Natural killer cell treated with Interleukin-12 subunit alpha and Interleukin-12 subunit beta and Interleukin-15 and Interleukin-18, amount 100 ng/mL, for 72 hours (primary cell): ENCODE measurements at places on chromosomes 13 and 19.

GRCh38 chr13:97249093-97249795 lies 27.1 kb downstream of the MBNL2 start:
- no peak overlapping the region for H3K4me3 ChIP-seq
- no peak for DNase-seq
- H3K27me3 ChIP-seq: no peaks in the 10 kb centered on the region
- no peak overlapping the region for H3K27ac ChIP-seq
- H3K36me3 ChIP-seq: no peaks in the 10 kb centered on the region

DNA sequence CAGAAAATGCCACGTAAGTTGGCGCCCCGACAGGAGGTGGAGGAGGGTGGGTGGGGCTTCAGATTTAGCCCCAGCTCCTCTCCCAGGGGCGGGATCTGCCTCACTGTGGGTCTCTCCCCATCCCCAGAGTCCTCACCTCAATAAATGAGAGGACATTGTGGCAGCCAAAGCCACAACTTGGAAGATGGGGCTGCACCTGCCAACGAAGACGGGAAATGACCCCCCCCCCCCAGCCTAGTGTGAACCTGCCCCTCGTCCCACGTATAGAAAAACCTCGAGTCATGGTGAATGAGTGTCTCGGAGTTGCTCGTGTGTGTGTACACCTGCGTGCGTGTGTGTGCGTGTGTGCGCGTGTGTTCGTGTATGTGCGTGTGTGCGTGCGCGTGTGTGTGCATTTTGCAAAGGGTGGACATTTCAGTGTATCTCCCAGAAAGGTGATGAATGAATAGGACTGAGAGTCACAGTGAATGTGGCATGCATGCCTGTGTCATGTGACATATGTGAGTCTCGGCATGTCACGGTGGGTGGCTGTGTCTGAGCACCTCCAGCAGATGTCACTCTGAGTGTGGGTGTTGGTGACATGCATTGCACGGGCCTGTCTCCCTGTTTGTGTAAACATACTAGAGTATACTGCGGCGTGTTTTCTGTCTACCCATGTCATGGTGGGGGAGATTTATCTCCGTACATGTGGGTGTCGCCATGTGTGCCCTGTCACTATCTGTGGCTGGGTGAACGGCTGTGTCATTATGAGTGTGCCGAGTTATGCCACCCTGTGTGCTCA lies 1.5 kb upstream of the TRAPPC5 start:
- H3K27ac ChIP-seq: no peak overlapping the region
- H3K4me1 ChIP-seq: peaks cover 17% of the 10 kb centered on the region
- no peaks in the 10 kb centered on the region for H3K36me3 ChIP-seq
- H3K4me3 ChIP-seq: peak overlapping the region; percentile 42
- H3K27me3 ChIP-seq: peaks cover 26% of the 10 kb centered on the region
- no peak for DNase-seq

DNA sequence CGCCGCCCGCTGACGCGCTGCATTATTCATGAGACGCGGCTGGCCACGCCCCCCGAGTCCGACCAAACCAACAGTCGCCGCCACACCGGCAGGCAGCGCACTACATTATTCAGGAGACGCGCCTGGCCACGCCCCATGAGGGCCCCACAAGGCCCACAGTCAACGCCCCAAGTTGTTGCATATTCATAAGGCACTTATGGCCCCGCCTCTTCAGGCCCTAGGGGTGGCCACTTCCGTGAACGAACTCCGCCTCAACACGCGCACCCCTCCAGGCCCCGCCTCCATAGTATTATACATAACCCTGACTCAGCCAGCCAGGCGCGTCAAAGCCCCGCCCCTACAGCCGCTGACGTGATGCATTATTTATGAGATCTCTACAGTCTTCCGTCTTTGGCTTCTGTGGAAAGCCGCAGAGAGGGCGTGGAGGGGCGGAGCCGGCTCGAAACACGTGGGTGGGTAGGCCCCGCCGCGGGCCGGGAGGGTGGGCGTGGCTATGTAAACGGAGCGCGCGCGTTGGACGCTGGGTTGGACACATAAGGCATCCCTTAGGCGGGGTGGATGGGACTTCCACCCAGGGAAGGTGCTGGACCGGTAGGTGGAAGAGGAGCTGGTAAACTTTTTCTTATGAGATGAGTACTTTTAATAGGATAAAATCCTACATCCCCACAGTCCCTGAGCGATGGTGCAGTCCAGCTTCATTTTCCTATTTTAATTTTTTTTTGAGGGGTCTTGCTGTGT lies 423 bp upstream of the ELL start:
- H3K4me1 ChIP-seq: peaks cover 23% of the 10 kb centered on the region
- H3K36me3 ChIP-seq: no peaks in the 10 kb centered on the region
- H3K27ac ChIP-seq: peak overlapping the region; percentile 69
- H3K27me3 ChIP-seq: no peaks in the 10 kb centered on the region

DNA sequence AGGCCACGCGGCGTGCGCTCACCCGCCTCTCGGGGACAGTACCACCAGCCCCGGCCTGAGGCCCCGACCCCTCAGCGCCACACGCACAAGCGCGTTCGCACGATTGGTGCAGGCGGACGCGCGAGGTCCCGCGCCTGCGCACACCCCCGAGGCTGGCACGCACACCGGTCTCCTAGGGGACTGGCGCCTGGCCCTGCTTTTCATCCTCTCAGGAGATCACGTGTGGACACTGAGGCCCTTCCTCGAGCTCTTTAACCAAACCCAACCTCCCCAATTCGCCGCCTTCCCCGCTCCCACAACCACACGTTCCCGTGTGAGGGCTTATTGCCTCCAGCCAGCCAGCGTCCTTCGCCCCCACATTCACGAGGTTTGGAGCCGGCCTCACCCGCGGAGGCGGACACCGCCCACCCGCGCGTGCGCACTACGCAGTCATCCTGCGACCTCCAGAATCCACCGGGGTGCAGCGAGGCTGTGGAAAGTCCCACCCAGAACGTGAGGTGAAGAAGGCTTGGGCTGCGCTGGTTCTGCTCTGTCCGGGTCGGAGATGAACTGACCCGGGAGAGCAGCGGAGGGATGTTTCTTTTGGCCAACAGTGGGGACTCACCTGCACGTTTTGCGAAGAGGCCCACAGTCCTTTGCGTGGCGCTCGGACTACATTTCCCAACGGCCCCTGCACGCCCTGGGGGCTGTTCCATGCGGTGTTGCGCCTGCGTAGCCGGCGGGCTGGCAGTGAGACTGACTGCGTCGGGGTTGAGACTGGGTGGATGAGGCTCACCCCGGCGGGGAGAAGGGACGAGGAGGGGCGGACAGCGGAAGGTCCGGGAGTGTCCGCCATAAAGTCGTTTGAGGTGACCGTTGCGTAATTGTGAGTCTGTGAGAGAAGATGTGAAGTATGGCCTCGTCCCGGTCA lies 539 bp upstream of the ZNF667 start:
- H3K27me3 ChIP-seq: no peaks in the 10 kb centered on the region
- peak; percentile 68 for DNase-seq
- H3K27ac ChIP-seq: no peak overlapping the region
- H3K4me3 ChIP-seq: peak overlapping the region; percentile 85

DNA sequence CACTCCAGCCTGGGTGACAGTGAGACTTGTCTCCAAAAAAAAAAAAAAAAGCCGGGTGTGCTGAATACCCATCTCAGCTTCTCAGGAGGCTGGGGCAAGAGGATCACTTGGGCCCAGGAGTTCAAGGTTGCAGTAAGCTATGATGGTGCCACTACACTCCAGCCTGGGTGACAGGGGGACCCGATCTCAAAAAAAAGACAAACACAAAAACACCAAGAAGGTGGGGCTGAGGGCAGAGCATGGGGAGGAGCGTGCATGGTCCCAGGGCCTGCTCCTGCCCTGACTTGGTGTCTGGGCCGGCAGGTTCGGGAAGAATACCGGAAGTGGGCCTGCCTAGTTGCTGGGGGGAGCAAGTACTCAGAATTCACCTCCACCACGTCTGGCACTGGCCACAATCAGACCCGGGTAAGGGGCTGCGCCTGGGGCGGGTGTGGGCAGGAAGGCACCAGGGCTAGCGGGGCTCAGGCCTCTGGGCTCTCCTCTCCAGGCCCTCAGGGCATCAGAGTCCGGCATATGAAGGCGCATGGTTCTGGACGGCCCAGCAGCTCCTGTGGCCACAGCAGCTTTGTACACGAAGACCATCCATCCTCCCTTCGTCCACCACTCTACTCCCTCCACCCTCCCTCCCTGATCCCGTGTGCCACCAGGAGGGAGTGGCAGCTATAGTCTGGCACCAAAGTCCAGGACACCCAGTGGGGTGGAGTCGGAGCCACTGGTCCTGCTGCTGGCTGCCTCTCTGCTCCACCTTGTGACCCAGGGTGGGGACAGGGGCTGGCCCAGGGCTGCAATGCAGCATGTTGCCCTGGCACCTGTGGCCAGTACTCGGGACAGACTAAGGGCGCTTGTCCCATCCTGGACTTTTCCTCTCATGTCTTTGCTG lies 11.3 kb downstream of the DDX39A start:
- DNase-seq: no peak
- peak overlapping the region; percentile 78 for H3K27ac ChIP-seq
- peaks cover 49% of the 10 kb centered on the region for H3K4me1 ChIP-seq
- H3K36me3 ChIP-seq: peaks cover 5% of the 10 kb centered on the region
- H3K4me3 ChIP-seq: no peak overlapping the region

- peaks cover 34% of the 10 kb centered on the region for H3K27me3 ChIP-seq
- H3K4me1 ChIP-seq: no peaks in the 10 kb centered on the region
- no peak overlapping the region for H3K27ac ChIP-seq
Observed at GRCh38 chr19:29376855-29377354, 148.9 kb upstream of the VSTM2B start.

- H3K4me3 ChIP-seq: peak overlapping the region; percentile 94
- no peaks in the 10 kb centered on the region for H3K27me3 ChIP-seq
- H3K36me3 ChIP-seq: no peaks in the 10 kb centered on the region
- peaks cover 55% of the 10 kb centered on the region for H3K4me1 ChIP-seq
Observed at GRCh38 chr19:6802336-6803035, 30.0 kb downstream of the VAV1 start.

DNA sequence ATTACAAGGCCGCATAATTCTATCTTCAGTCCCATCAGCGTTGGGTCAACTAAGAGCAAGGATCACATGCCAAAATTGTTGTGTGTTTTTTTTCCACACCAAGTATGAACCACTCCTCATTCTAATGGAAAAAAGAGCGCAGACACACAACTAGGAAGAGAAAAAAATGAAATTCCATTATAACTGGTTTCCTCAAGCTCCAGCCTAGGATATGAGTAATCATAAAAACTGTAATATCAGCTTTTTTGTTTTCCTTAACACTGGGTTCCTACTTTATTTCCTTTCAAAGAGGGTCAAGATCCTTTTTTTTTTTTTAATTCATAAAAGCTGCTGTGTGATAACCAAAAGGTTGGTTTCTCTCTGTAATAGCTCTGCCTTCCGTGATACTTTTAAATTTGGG lies 19.4 kb downstream of the TSHZ3 start:
- H3K27ac ChIP-seq: no peak overlapping the region
- no peak overlapping the region for H3K4me3 ChIP-seq
- peaks cover 4% of the 10 kb centered on the region for H3K4me1 ChIP-seq
- H3K36me3 ChIP-seq: no peaks in the 10 kb centered on the region
- no peak for DNase-seq

GRCh38 chr13:90032841-90033493 lies 1314.5 kb upstream of the MIR17HG start:
- no peak overlapping the region for H3K27ac ChIP-seq
- no peak overlapping the region for H3K4me3 ChIP-seq
- no peaks in the 10 kb centered on the region for H3K4me1 ChIP-seq

DNA sequence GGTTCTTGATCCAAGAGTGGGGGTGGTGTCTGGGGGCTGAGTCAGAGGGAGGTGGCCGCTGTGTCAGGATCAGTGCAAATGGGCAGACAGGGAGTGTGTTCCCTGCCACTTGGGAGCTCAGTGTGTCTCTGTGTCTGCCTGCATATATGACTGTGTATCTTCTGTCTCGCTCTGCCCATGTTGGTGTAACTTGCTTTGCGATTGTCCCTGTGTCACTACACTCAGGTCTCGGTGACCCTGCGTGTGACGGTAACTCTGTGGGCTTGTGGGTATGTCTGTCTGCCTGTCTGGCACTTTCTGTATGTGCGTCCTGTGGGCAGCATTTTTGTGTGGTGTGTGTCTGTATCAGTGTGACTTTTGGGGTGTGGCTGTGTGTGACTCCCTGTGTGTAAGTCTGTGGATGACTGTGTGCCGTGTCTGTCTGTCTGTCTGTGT lies 8.2 kb upstream of the ERFL start:
- no peak overlapping the region for H3K27ac ChIP-seq
- H3K27me3 ChIP-seq: peaks cover 21% of the 10 kb centered on the region
- peak overlapping the region; percentile 28 for H3K4me3 ChIP-seq
- H3K36me3 ChIP-seq: no peaks in the 10 kb centered on the region
- peaks cover 38% of the 10 kb centered on the region for H3K4me1 ChIP-seq
- DNase-seq: no peak

- peaks cover 22% of the 10 kb centered on the region for H3K4me1 ChIP-seq
- DNase-seq: no peak
- peaks cover 13% of the 10 kb centered on the region for H3K36me3 ChIP-seq
- H3K27me3 ChIP-seq: peaks cover 33% of the 10 kb centered on the region
- no peak overlapping the region for H3K27ac ChIP-seq
Observed at GRCh38 chr19:40224342-40225150, 1.9 kb downstream of the CCNP start.

GRCh38 chr19:32268381-32268780 lies 77.0 kb upstream of the ZNF507 start:
- H3K4me1 ChIP-seq: no peaks in the 10 kb centered on the region
- H3K36me3 ChIP-seq: peaks cover 1% of the 10 kb centered on the region
- peaks cover 18% of the 10 kb centered on the region for H3K27me3 ChIP-seq
- H3K27ac ChIP-seq: no peak overlapping the region
- DNase-seq: no peak

- DNase-seq: no peak
- no peaks in the 10 kb centered on the region for H3K27me3 ChIP-seq
- H3K27ac ChIP-seq: peak overlapping the region; percentile 82
- peak overlapping the region; percentile 91 for H3K4me3 ChIP-seq
- peaks cover 40% of the 10 kb centered on the region for H3K4me1 ChIP-seq
- H3K36me3 ChIP-seq: no peaks in the 10 kb centered on the region
Observed at GRCh38 chr19:14116918-14117578, 514 bp downstream of the PRKACA start.

GRCh38 chr19:52190487-52191293 lies 838 bp downstream of the PPP2R1A start:
- peak overlapping the region; percentile 97 for H3K27ac ChIP-seq
- H3K4me1 ChIP-seq: peaks cover 36% of the 10 kb centered on the region
- DNase-seq: no peak
- no peaks in the 10 kb centered on the region for H3K27me3 ChIP-seq
- H3K4me3 ChIP-seq: peak overlapping the region; percentile 86
- H3K36me3 ChIP-seq: peaks cover 13% of the 10 kb centered on the region
